ENCODE measurements at places on chromosomes 2 and 18.

DNA sequence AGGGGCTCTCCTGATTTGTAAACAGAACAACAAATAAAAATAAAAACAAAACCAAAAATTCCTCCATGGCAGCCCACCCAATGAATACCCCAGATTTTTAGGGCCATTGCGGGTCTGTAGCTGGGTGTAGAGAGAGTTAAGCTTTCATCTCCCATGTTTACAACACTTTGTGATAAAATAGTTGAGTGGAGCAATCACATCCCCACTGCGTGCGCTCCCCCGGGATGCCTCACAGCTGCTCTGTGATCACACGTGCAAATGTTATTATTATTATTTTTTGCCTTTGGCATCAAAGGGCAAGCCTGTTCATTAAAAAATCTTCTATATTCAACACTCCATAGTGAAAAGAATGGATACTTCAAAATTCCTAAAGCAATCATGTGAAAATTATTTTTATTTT, 118.0 kb downstream of the MBP start:
- no peak for DNase-seq

DNA sequence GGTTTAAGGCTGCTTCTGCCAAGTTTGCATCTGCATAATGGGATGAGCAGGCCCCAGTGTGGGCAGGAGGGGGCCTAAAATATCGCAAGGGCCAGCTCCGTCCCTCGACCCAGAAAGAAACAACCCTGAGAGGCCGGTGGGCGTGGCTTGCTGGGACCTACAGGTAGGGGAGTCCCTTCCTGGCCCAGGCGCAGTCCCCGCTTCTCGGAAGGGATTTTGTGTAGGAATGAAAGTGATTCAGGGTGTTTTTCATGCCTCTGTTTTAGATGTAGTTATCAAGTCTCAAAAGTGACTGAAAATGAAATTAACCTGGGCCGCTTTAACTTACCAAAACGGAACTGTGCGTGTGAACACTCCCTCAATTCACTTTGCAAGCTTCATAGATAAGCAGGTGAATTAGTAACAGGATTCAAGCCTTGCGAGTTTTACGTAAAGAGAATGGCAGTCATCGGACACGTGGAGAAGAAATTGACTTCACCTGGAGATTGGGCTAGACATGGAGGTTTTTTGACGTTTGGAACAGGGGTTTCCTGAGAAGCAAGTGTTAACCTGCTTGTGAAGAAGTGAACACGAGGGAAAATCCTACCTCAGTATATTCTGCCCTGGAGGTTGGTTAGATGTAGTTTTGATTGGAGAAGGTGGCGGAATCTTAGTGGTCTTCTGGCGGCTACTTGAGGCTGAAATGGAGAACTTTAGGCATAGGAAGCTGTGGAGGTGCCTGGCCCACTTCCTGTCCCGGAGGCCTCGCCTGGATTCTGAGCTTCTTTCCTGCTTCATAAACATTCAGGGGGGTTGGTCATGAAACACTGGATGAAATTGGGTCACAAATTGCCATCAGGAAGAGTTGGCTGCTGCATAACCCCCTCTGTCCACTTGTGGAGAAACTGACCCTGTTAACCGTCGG, 1.7 kb downstream of the NCK2 start:
- peak; percentile 91 for DNase-seq

GRCh38 chr2:62270728-62271127, 74.8 kb downstream of the B3GNT2 start:
- DNase-seq: no peak

DNA sequence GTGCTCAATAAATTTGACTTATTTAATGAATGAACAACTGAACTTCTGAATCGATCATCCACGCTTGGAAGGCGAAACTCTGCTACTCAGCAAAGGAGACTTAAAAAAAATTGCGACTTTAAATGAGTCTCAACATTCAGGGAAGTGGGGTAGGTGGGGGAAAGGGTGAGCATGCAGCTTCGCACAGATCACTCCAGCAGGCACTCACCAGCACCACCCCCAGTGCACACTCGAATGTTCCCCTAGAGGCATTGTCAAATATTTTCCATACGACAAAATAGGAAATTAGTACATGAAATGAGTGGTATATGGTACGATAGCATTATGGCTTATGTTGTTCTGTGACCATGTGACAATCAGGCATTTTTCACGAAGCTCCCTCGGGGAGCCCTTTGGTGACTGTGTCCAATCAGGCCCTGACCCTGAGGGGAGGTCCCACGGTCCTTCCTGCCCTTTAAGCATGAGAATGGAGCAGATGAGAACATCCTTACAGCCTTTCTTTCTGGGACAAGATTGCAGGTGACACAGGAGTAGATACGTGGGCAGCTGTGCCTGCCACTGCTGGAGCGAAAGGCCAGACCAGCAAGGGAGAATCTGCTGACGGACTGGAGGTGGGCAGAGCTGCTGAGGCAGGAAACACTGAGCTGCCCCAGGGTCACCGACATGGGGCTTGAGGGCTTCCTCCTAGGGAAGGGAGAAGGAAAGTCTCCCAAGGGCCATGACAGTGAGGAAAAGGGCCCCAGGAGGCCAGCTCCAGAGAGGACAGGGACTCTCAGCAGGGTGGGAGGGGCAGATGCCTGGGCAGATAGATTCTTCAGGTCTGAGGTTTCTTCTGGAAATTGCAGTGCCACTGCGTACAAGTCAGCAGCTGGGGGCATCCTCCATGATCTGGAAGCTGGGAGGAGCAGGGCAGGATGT, 101.3 kb upstream of the ID2 start:
- DNase-seq: no peak

- no peak for DNase-seq
Observed at GRCh38 chr18:39958876-39959275, 1996.2 kb upstream of the PIK3C3 start.

DNA sequence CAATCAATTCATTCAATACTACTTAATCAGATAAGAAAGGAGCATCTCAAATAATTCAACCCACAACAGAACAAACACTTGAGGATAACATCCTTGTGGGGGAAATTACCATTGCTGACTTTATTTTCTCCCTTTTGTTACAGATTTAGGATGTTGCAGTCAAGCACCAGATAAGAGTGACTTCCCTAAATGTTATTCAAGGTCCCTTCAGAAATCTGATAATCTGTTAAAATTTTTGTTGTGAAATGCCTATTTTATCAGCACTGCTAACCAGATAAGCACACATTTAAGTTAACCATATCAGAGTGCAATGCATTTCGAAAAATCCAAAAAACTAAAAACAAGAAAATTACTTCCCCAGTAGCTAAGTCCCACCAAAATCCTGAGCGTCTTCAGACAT, 33.5 kb downstream of the SUMO1 start:
- DNase-seq: no peak
